ENCODE measurements at places on chromosomes 13 and 19.

- no peak for DNase-seq
Observed at GRCh38 chr19:33785795-33786194, 10.9 kb upstream of the KCTD15 start.

DNA sequence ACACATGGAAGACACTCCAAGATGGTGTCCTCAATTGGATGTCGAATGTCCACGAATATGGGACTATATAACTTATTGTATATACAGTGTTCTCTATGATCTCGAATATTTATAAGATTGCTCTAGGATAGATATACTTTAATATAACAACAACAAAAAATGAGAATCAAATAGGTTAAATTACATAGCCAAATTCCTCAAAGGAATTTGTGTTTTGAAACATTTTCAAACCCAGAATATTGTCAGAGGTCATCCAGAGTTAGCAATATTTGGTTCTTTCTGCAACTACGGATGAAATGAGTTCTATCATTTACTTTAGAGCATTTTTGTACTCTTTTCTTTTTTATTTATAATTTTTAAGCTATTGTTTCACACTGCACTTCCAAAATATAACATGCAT is 857.8 kb downstream of the GPC5 start:
- no peak for DNase-seq

- DNase-seq: no peak
Observed at GRCh38 chr13:40120781-40121180, 465.3 kb downstream of the COG6 start.

DNA sequence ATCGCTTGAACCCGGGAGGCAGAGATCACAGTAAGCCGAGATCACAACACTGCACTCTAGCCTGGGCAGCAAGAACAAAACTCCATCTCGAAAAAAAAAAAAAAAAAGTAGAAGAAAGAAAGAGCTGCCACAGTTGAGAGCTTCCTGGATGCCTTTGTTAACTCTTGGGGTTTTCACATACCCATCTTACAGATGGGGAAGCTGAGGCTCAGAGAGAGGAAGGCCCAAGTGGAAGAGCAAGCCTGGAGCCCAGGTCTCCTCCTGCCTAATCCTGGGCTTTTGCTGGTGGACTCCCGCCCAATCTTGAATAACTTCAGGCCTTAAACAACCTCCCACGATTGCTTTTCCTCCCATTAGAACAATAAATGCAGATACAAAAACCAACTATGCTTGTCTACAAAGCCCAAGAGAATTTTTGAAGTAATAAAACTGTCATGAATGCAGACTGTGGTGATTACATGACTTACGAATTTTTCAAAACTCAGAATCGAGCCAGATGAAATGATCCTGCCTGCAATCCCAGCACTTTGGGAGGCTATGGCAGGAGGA is 41.7 kb downstream of the LTBP4 start:
- no peak for DNase-seq

- no peak for DNase-seq
Observed at GRCh38 chr13:94234738-94235137, 244.7 kb downstream of the DCT start.

DNA sequence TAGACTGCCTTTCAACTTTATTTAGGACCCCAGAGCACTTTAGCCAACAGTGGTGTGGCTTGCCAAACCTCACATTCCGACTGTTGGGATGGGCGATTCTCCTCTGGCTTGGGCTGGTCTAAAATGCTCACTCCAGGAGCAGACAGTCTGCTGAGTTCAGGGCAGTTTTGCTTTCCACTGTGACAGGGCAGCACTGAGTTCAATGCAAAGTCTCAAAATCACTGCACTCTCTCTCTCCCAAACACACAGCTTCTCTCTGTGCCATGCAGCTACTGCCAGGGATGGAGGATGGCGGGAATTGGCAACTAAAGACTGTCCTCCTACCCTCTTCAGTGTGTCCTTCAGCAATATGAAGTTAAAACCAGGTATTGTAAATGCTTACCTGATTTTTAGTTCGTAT is 13.2 kb downstream of the NAPSA start:
- DNase-seq: no peak

DNA sequence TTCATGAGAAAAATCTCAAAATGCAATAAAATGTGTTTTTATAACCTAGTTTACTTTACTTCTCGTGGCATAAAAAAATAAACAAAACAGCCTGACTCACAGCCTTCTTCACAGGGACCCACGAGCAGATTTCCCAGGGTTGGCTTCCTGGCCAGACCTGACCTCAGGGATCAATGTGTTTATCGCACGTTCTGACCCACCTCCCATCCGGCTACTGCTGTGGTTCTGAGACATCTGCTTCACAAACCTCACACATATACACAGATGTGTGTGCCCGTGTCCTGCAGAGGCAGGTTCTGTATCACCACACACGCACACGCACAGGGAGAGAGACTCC is 118.3 kb downstream of the COL4A2 start:
- no peak for DNase-seq

DNA sequence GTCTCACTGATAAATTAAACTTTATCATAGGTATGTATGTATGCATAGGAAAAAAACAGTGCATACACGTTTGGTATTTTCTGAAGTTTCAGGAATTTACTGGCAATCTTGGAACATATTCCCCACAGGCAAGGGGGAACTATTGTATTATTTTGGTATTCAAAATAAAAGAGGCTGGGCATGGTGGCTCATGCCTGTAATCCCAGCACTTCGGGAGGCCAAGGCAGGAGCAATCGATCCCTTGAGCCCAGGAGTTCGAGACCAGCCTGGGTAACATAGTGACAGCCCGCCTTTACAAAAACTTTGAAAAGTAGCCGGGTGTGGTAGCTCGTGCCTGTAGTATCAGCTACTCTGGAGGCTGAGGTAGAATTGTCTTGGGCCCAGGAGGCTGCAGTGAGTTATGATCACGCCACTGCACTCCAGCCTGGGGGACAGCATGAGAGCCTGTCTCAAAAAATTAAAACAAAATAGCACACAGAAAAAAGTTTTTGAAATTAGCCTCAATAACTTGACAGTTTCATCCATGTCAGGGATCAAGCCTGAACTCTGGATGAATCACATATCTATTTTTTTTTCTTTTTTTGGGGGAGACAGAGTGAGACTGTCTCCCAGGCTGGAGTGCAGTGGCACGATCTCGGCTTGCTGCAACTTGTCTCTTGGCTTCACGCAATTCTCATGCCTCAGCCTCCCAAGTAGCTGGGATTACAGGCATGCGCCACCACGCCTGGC is 29.1 kb upstream of the HOMER3 start:
- DNase-seq: no peak

GRCh38 chr13:79883216-79883615 is 402.3 kb downstream of the NDFIP2 start:
- DNase-seq: no peak

- DNase-seq: no peak
Observed at GRCh38 chr19:34104557-34104956, 67.7 kb upstream of the LSM14A start.

GRCh38 chr19:47471733-47472457 is at the start of gene SLC8A2:
SLC8A2 (minus strand) TSS chr19:47471893; CDS start chr19:47466403, 5,490 bp downstream.
- peak; percentile 7 for DNase-seq

DNA sequence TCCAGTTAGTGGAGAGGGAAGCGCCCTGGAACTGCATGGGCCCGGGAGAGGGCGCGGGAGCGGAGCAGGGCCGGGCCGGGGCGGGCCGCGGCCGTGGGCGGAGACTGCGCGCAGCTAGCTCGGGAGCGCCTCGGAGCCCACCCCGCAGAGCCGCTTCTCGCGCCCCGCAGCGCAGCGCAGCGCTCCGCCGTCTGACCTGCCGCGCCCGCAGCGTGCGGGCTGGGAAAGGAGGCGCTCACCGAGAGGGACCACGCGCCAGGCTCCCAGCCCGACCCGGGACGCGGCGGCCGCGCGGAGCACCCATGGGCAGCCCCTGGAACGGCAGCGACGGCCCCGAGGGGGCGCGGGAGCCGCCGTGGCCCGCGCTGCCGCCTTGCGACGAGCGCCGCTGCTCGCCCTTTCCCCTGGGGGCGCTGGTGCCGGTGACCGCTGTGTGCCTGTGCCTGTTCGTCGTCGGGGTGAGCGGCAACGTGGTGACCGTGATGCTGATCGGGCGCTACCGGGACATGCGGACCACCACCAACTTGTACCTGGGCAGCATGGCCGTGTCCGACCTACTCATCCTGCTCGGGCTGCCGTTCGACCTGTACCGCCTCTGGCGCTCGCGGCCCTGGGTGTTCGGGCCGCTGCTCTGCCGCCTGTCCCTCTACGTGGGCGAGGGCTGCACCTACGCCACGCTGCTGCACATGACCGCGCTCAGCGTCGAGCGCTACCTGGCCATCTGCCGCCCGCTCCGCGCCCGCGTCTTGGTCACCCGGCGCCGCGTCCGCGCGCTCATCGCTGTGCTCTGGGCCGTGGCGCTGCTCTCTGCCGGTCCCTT is at the start of gene MLNR:
MLNR (plus strand) TSS at position 303 of the 820 bp plus-strand sequence; CDS start at position 303, 0 bp downstream.
- no peak for DNase-seq

DNA sequence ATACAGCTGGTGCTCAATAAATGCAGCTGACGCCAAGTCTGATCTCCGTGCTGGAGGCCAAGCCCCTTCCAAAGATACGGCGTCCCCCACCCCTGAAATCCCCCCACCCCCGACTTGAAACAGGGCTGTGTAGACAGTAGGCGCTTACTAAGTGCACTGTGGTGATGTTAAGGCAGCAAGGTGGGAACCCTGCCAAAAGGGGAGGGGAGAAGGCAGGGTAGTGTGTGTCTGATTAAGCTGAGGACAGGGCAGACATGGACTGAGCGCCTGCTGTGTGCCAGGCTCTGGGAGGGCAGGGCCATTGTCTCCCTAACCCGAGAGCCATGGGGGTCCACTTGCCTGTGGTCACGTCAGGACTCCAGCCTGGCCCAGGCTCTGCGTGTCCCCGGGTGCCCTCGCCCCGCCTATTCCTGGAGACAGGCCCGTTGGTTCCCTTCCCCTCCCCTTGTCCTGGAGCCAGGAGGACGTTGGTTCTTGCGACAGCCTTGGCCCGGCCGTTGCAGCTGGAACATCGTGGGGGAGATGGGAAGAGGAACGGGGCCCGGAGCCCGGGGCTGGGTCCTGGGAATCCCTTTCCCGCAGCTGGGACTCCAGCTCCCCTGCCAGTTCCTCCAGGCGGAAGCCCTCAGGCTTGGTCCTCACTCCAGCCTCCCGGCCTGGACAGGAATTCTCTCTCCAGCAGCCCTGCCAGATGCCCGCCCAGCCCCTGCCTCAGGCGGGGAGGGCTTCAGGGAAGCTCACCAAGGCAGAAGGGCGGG is 1.7 kb upstream of the ELANE start:
- DNase-seq: no peak

DNA sequence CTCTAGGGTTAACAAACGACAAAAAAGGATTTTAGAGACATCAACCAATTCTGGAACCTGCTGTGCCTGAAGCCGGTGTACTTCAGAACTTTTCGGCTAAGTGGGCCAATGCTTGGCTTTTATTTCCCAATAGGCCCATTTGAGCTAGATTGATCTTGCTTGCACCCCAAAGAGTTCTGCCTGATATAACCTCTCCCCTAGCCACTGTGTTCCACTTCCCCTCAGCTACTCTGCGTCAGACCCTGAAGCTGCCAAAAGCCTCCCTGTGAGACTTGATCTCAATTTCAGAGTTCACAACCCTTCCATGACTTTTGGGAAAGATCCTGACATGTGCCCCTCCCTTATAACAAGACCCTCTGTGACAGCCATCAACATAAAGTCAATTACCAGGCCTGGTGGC is 5.6 kb upstream of the SIGLEC14 start:
- DNase-seq: no peak

DNA sequence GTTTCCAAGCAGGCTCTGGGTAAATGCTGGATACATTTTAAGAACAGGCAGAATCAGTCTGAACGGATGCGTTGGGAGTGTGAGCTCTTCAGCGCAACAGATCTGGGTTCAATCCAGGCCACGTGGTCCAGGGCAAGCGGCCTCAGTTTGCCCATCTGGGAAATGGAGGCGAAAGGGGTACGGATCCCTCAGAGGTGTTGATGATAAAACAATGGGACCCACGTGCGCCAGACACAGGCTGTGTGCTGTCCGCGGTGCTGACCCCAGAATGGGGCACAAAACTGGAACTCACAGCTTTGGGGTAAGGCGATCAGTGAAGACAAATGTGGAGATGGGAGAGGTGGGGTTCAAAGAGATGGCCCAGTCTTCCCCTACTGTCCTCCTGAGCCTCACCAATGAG is 13.1 kb upstream of the PDE4C start:
- DNase-seq: no peak

DNA sequence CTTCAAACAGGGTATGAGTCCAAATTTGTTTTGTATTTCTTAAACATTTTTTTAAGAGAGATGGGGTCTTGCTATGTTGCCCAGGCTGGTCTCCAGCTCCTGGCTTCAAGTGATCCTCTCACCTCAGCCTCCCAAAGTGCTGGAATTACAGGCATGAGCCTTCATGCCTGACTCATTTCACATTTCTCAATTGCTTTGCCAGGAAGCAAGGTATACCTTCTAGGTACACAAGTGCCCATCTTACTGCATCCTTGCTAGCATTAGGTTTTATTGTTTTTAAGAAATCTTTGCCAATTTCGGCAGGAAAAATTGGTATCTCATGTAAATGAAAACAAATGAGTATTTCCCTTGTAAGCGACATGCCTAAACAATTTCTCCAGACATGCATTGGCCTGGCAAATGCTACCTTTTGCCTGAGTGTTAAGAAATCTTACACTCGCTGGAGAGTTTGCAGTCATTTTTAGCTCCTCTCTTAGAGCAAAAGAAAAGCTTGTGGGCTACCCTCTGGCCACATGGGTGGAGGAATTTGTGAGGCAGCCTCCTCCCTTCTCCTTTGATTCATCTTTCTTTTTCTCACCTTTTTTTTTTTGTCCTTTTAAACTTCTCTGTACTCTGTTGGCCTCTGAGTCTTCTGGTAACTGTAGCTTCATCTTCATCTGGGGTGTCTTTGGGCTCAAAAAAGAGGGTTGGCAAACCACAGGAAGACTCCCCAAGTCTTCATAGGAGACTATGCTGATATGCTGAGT is 33.0 kb downstream of the ACTL9 start:
- no peak for DNase-seq

All from SHP77 treated with DMSO at 0.1 percent for 48 hours (cell line).